ENCODE measurements at places on chromosomes 3 and 15. TPM values are rescaled to one million over a fixed set of nuclear protein-coding genes. Genes with fewer than 3 reads are reported as not detected.

GRCh38 chr3:134858441-134859035 lies 63.5 kb downstream of the EPHB1 start:
- DNase-seq, result no peak

DNA sequence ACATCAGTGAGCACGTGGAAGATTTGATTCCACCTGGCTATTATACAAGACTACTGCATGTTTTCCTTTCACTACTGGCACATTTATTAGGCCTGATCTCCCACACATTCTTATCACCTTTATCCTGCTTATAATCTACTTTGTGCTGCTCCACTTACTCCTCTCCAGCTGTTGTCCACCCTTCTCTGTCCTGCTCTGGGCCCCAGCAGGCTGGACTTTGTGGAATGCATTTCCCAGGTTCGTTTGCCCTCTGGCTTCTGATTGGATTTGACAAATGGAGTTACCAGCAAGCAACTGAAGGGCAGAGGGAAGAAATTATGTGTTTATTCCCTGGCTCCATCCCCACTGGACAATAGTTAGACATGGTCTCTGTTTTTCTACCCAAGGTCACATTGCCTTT lies 75.5 kb downstream of the DCLK3 start:
- no peak for DNase-seq

GRCh38 chr15:58462547-58462946 lies 30.8 kb downstream of the LIPC start:
- DNase-seq, result peak; percentile 78

SLC24A5 gene
- not detected for total RNA-seq

GNL3 gene
- 113 TPM for total RNA-seq

TMEM87A gene
- total RNA-seq, result 44.8 TPM

NDUFAF3 gene
- 50.5 TPM for total RNA-seq

C3orf85 gene
- total RNA-seq, result not detected

DNA sequence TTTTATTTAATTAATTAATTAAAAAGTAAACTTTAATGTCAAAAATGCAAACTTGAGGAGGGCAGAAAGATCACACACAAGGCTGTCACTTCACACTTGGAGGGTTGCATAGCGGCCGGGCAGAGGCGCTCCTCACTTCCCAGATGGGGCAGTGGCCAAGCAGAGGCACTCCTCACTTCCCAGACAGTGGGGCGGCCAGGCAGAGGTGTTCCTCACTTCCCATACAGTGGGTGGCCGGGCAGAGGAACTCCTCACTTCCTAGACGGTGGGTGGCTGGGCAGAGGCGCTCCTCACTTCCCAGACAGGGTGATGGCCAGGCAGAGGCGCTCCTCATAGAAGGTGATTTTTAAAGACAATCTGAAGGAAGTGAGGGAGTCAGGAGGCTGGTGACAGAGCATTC lies 277.5 kb downstream of the PDCD6IP start:
- DNase-seq, result no peak

DNA sequence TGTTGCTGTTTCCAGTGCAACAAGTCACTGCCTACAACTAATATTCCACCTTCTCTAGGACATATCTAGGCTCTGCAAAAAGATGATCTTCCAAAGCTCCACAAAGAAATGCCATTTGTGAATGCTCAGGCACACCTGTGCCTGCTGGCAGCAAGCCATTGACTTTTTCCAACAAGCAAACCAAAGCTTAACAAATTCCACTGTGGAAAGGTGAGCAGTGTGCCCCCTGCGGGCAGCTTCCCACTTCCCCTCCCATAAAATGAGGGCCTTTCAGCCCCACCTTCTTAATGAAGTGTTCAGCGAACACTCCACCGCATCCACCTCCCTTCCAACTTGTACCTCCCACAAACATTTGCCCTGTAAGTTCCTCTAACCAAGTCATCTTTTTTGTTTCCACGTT lies 157.5 kb upstream of the SLC24A5 start:
- no peak for DNase-seq

- no peak for DNase-seq
Observed at GRCh38 chr3:160259589-160259988, 34.4 kb downstream of the C3orf80 start.

CCDC80 gene
- 92.2 TPM for total RNA-seq

DNA sequence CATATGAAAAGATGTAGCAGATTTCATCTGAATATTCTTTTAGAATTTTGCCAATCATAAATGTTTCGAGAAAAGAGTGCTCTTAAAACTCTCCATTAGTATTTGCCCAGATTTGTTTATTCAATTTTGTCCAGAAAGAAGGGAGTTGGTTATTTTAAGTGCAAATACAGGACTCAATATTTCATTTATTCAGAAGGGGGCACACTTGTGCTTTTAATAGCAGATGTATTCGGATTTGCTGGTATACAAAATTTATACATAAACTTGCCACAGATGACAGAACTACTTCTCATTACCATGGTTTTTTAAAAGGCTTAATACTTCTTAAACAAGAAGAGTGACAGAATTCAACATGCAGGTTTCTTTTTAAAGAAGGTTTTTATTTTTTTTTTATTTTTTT lies 69.8 kb upstream of the GRM7 start:
- DNase-seq, result peak; percentile 23

TMIE gene
- total RNA-seq, result 0.25 TPM

DNA sequence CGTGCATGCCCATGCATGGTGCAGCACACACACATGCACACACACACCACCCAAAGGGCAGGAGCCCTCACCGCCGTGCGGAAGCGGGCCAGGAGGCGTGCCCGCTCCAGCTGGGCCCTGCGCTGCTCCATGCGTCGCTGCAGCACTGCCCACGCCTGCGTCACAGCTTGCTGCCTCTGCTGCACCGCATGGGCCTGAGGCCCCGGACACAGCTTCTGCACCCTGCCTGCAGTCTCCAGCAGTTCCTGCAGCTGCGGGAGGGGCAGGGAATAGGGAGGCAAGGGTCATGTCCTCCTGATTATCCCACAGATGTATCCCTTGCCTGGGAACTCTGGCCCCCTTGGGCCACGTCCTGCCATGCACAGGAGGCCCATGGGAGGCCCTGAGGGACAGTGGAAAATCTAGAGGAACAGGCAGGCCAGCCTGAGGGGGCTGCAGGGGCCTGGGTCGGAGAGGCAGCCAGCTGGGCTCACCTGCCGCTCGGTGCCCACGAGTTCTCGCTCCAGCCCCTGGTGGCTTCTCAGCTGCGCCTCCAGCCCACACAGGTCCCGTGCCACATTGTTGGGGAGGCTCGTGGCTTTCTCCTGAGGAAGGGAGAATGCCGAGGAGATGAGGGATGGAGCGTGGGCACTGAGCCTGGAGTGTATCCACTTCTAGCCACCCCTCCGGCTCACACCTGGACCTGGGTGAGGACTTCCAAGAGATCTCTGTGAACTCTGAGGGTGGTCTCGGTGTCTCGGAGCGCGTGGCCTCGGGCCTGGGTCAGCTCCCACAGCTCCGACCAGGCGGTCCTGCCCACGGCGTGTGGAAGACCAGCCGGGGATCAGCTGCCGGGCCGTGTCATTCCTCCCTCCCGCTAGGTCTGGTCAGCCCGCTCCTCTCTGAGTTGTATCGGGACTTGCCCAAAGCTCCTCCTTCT lies 23.8 kb downstream of the SPTBN5 start:
- DNase-seq, result no peak

GRCh38 chr15:44711743-44712345 lies 527 bp downstream of the B2M start:
- no peak for DNase-seq

- no peak for DNase-seq
Observed at GRCh38 chr15:55222588-55222987, 25.8 kb upstream of the RSL24D1 start.

- no peak for DNase-seq
Observed at GRCh38 chr3:54028372-54028771, 94.0 kb upstream of the CACNA2D3 start.

GRCh38 chr3:106167728-106168127 lies 298.9 kb upstream of the CBLB start:
- no peak for DNase-seq

DNA sequence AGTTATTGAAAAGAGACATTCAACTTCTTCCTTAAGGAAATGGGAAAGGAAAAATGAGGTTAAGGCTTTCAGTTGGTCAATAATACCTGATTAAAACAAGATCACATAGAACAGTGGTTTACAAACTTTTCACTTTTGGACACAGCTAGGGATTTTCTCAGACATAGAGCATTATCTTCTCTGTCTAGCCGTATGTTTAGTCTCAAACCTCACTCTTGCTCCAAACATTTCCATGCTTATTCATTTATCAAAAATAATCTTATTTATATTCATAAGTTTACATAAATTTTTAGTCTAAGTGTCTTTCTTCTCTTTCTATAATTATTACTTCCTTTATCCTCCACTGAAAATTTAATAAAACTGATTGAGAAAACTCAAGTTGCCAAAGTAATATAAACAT lies 114.2 kb upstream of the AZI2 start:
- DNase-seq, result no peak

GRCh38 chr3:11495948-11496557 lies 147.7 kb downstream of the VGLL4 start:
- peak; percentile 84 for DNase-seq

GRCh38 chr15:75192307-75192706 lies 9.4 kb upstream of the C15orf39 start:
- DNase-seq, result no peak

- peak; percentile 66 for DNase-seq
Observed at GRCh38 chr3:87082796-87083440, 92.0 kb upstream of the VGLL3 start.

P2RY1 gene
- total RNA-seq, result 0.17 TPM

GRCh38 chr3:55885721-55886120 lies 398.6 kb upstream of the WNT5A start:
- DNase-seq, result peak; percentile 88

- DNase-seq, result peak; percentile 58
Observed at GRCh38 chr3:194691481-194692283, 6.0 kb downstream of the FAM43A start.

DNA sequence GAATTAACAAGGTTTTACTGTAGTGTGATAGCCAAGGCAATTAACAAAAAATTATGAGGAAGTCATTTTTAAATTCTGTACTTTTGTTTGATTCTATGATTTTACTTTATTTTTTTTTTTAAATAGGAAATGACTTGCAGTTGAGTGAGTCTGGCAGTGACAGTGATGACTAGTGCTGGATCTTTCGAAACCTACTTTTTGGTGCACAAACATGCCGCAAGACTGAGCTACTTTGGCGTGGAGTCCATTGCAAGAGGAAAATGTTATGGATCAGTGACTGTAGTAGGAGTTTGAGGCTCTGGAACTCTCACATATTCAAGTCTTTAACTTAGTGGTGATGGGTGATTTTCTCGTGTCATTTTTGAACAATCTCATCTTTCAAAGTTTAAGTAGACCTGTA lies 11.6 kb downstream of the EAF1 start:
- DNase-seq, result peak; percentile 40

Data from renal cortical epithelial cell (primary cell).